ENCODE measurements at places on chromosomes 16 and 17.

- DNase-seq, result peak; percentile 43
These were observed 3.2 kb downstream of the MED31 start for GRCh38 chr17:6648181-6648580.

GRCh38 chr17:78529251-78529650 lies 47.9 kb downstream of the DNAH17 start:
- DNase-seq, result no peak

DNA sequence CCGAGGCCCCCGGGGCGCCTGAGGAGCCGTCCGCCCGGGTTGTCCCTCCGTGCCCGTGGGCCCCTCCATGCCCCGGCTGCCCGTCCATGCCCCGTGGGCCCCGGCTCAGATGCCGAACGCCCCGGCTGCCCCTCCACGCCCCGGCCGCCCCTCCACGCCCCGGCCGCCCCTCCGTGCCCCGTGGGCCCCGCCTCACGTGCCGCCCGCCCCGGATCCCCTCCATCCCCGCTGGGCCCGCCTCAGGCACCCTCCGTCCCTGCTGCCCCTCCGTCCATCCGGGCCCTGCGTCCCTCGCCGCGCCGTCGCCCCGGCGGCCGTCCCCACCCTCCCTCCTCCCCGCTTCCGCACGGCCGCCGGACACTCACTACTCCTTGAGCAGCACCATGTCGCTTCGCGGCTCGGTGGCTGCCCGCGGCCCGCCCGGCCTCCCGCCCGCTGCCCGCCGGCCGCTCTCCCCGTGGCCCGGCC lies 382 bp downstream of the PITPNA start:
- DNase-seq, result peak; percentile 53

GRCh38 chr17:37608351-37609169 lies 658 bp downstream of the SYNRG start:
- peak; percentile 69 for DNase-seq

DNA sequence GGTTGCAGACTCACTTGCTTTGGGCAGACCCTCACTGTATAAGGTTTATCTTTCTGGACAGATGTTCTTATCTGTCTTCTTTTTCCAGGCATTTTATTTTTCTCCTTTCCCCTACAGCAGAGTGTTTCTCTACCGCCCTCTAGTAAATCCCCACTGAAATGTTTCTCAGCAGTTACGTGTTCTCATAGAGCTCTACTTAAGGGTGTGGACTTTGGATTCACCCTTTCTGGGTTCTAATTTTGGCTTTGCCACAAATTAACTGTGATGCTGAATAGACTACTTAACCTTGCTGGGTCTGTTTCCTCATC lies 2.0 kb downstream of the ADAT1 start:
- DNase-seq, result peak; percentile 67

DNA sequence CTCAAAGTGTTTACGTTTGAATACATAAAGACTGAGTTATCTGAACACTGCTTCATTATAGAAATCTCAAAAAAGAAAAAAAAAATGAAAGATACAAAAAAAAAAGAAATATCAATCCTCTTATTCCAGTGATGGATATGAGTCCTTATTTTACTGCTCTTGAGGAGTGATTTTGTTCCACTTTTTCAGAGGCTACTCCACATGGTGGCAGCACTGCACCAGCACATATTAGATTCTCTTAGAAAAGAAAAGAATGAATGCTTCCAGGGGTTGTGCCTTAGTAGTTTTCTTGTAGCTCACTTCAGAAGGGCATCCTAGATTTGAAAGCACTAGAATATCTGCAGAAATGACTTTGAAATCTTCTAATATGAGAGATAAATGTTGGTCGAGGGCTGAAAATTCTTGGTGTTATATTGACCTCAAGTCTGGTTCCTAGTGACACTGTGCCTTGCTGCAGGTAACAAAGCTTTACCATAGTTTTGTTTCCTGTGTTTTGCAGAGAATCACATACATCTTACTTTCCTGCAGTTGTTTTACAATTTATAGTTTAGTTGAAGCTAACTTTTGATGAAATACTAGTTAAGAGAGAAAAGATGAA lies 25.9 kb downstream of the AP2B1 start:
- peak; percentile 78 for DNase-seq

GRCh38 chr16:81717662-81718189 lies 61.4 kb upstream of the PLCG2 start:
- peak; percentile 74 for DNase-seq

DNA sequence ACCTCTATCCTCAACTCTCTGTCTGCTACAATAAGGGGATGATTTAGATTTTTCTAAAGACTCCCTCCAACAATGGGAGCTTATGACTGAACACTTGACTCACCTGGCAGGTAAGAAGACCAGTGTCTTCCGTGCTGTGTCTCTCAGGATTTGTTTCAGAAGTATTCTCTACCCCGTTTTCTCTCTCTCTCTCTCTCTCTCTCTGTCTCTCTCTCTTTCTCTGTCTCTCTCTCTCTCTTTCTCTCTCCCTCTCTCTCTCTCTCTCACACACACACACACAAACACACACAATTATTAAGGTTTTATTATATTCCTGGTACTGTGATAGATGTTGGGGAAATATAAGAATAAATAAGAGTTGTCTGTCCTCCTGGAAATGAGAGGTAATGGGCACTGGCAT lies 263.9 kb downstream of the TOX3 start:
- DNase-seq, result peak; percentile 22

DNA sequence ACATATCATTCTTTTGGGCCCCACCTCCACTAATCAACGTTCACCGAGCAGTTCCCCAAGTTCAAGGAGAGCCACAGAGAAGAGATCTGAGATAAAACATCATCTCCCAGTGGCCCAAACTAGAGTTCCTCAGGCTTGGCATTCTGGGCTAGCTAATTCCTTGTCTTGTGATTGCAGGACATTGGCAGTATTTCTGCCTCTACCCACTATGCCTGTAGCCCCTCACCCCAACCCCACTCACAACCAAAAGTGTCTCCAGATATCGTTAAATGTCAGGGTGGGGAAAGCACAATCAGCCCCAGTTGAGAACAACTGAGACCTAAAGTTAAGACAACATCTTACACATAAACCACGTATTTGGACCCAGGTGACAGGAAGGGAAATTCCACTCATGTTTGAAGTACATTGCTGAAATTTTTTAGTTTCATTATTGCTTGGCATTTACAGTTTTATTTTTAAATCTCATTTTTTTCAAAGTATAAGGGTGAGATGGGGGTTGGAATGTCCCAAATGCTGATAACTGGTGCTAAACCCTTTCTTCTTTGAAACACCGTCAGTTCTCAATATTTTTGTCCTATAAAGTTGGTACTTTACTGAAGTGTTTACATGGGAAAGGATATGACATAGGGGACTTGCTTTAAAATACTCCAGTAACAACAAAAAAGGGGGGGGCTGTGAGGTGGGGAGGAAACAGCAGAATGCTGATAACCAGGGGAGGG lies 13.6 kb downstream of the ZC3H7A start:
- peak; percentile 86 for DNase-seq
